Fibroblast of mammary gland (primary cell): ENCODE measurements at places on chromosomes 2 and 18.

- DNase-seq, result peak; percentile 57
Measured at GRCh38 chr18:48662011-48662661, 123.3 kb downstream of the CTIF start.

GRCh38 chr2:46120792-46121555 lies 176.2 kb upstream of the EPAS1 start:
- DNase-seq, result no peak

- no peak for DNase-seq
Measured at GRCh38 chr2:36609507-36609906, 11.5 kb upstream of the FEZ2 start.

GRCh38 chr2:201639205-201639604 lies 4.1 kb downstream of the TMEM237 start:
- no peak for DNase-seq

DNA sequence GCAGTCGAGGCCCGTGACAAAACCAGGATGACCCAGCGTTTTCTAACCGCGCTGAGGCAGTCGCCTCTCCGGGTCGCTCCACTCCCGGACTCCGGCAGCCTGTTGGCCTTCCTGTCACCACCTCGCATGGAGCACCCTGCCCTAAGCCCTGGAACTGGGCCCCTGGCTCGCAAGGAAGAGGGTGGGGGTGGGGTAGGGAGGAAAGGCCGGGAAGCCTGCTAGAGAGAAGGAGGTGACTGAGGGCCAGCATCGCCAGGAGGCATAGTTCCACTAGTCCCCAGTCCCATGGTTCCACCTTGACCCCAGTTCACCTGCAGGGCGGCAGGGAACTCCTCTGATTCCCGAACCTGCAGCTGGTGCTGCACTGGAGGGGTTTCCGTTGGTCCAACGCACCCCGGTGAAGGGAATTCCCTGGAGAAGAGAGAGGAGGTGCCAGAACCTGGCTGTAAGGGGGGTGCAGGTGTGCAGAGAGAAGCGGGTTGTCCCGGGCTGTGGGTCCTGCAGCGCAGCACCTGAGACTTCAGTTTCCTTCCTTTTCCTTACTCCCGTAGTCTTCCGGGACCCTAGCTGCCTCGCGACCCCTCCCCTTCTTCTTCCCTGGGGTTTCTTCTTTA lies 11.8 kb upstream of the EN1 start:
- DNase-seq, result no peak

- DNase-seq, result peak; percentile 89
Measured at GRCh38 chr18:22705328-22705727, 227.8 kb upstream of the RBBP8 start.

GRCh38 chr2:204108781-204109295 lies 172.3 kb downstream of the ICOS start:
- no peak for DNase-seq

DNA sequence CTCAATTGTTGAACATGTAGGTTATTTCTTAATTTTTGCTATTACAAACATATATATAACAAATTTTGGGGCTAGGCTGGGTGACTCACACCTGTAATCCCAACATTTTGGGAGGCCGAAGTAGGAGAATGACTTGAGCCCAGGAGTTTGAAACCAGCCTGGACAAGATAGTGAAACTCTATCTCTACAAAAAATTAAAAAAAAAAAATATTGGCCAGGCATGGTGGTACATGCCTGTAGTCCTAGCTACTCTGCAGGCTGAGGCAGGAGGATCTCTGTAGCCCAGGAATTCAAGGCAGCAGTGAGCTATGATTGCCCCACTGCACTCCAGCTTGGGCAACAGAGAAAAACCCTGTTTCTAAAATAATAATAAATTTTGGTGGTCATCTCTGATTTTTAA lies 23.5 kb downstream of the SLC4A1AP start:
- no peak for DNase-seq

- peak; percentile 72 for DNase-seq
Measured at GRCh38 chr2:237932731-237933131, 34.1 kb upstream of the UBE2F start.

DNA sequence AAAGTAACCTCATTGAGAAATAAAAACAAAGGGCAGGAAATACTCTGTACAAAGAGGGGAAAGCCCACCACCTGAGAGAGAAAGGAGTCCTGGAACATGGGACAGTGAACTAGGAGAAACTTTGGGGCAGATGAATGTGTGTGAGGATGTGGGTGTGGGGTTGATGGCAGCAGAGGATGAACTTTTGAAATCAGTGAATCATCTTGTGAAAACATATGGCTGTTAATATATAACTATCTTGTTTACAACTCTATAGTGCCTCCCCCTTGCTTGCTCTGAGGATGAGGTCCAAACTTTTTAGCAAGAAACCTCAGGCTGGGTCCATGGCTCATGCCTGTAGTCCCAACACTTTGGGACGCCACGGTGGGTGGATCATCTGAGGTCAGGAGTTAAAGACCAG lies 171.8 kb upstream of the LHCGR start:
- DNase-seq, result no peak

DNA sequence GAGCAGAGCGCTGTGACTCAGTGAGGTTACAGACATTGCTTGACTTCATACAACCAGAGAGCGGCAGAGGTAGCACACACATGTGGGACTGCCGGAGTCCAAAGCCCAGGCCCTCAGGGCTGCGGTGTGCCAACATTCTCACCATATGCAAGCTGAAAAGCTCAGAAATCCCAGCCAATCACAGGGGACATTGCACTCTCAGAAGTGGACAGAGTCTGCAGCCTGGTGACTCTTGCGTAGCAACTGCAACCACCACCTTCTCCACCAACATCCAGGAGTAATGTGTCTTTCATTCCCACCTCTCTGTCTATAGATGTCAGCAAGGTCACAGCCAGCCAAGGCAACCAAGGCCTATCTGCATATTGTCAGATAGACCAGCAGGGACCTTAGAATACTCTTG lies 158.1 kb downstream of the TTC32 start:
- DNase-seq, result no peak
